ENCODE measurements at places on chromosomes 12 and 14.
A peak's percentile ranks its signal among the peaks of the same experiment; 100 is the strongest.

DNA sequence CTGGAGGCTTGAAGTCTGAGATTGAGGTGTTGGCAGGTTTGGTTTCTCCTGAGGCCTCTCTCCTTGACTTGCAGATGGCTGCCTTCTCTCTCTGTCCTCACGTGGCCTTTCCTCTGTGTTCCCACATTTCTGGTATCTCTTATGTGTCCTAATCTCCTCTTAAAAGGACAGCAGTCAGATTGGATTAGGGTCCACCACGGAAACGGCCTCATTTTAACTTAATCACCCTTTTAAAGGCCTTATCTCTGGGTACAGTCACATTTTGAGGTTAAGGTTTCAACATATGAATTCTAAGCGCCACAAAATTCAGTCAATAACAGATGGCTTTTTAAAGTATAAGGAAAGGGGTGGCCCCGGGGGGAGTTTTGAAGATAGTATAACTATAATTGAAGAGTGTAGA lies 33.5 kb downstream of the UNC79 start:
- DNase-seq, result no peak

DNA sequence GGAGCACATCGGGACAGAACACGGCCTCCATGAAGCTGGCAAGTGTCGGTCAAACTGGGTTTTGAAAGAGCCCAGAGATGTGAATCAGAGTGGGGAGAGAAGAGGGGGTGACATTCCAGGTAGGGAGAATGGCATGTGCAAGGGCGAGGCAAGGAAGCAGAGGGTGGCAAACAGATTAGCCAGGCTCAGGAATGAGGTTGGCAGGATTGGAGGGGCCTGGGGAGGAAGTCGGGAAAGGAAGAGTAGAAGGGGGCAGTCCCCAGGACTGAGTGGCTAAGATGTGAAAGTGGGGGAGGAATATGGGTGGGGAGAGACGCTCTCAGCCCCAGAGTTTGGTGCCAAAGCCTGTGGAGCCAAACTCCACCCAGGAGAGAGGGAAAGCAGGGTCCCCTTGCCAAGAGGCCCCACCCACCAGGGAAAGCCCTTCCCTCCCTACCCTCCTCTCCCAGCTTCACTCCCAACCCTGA lies 5.5 kb upstream of the HDAC7 start:
- no peak for DNase-seq

DNA sequence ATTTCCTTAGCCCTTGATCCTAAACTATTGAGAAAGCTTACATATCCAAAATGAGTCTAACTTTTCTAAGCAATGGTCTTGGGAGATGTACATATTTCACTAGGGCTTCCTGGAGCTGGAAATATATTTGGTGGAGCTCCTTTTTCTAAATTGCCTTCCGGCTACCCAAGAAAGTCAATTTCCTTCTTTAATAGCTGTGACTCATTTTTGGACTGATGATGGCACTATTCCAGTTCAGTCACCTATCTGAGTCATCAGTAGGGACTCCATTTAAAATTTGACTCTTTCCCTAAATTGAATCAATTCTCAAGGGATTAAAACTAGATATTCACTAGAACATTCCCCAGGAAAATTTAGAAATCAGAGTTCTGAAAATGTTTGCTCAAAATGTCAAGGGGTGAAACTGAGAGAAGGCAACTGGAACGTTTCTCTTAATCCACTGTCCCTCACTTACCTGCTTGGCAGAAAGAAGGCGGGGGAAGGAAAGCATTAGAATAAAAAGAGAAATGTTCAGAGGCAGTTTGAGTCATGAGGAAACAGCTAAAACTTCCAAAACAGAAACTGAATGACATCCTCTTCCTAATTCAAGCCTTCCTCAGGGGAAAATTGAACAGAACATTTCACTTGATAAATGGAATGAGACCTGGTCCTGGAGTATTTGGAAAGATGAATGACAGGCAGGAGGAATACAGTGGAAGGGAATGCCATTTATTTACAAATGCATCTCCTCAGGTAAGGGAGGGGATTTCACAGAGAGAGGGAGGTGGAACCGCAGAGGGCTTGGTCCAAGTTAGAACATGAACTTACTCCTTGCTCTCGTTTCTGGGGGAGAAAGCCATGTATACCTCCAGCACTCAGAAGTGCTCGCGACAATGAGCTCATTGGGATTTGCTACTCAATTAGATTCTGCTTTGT lies 91.2 kb downstream of the RGS6 start:
- no peak for DNase-seq

GRCh38 chr12:131218923-131219669 lies 265.4 kb downstream of the ADGRD1 start:
- no peak for DNase-seq

- no peak for DNase-seq
Observed at GRCh38 chr12:100263131-100263530, 3.7 kb downstream of the DEPDC4 start.

DNA sequence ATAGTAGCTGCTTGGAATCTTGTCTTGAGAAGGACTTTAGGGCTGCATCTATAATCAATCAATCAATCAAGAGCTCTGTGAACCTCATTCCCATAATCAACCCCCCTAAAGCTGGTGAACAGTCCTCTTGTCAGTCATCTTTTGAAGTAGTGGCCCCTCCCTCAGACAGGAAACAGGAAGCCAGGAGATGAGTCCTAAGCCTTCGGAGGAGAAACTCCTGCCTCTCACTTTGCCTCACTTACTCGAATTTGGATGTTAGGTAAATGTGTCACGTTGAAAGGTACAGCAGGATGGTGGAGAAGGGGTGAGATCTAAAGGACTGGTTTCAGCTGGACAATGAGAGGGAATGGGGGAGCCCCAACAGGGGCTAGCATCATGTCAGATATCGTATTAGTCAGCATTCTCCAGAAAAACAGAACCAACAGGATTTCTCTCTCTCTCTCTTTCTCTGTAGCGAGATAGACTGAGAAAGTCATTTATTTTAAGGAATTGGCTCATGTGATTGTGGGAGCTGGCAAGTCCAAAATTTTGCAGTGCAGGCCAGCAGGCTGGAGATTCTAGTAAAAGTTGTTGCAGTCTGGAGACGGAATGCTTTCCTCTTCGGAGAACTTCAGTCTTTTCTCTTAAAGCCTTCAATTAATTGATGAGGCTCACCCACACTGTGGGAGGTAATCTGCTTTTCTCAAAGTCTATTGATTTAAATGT lies 144.4 kb upstream of the PWP1 start:
- DNase-seq, result no peak

- peak; percentile 94 for DNase-seq
Observed at GRCh38 chr12:15278816-15279658, 43.3 kb upstream of the PTPRO start.

- no peak for DNase-seq
Observed at GRCh38 chr12:110657747-110658146, 31.2 kb downstream of the HVCN1 start.

DNA sequence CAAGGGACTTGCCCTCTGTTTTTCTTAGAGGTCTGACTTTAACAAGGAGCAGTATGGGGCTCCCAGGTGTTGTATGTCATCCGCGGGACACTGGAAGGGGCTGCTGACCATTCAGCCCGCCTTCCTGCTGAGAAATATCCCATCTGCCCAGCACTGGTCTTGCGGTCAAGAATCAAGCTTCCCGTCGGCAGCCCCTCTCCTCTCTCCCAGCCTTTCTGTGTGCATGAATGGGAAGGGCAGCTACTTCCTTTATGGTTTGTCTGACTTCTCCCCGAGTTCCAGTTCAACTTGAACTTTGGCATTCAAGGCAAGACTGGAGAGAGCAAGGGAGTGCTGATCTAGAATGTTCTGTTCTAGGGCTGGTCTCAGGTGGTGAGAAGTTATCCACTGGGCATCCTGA lies 51.5 kb downstream of the PSMA6 start:
- DNase-seq, result no peak

- DNase-seq, result no peak
Observed at GRCh38 chr14:102949062-102949800, 26.8 kb downstream of the AMN start.

GRCh38 chr12:62772416-62772955 lies 162.5 kb downstream of the PPM1H start:
- DNase-seq, result no peak

GRCh38 chr14:71354801-71355200 lies 447.5 kb downstream of the PCNX1 start:
- no peak for DNase-seq

- no peak for DNase-seq
Observed at GRCh38 chr14:68691031-68691791, 101.7 kb downstream of the ZFP36L1 start.

All from NCI-H446 treated with DMSO at 0.1 percent for 48 hours (cell line).